ENCODE measurements at places on chromosomes 13 and 19. TPM values are rescaled to one million over a fixed set of nuclear protein-coding genes. Genes with fewer than 3 reads are reported as not detected.

MBOAT7 gene
- total RNA-seq: 175 TPM

TECR gene
- 109 TPM for total RNA-seq

SGCG gene
- not detected for total RNA-seq

LILRB5 gene
- total RNA-seq: not detected

SIAH3 gene
- total RNA-seq: not detected

FSD1 gene
- total RNA-seq: 26.0 TPM

SPIB gene
- total RNA-seq: not detected

SERPINE3 gene
- not detected for total RNA-seq

ZNF90 gene
- 0.39 TPM for total RNA-seq

ZNF223 gene
- total RNA-seq: 3.4 TPM

ELSPBP1 gene
- total RNA-seq: not detected

MCF2L gene
- 0.58 TPM for total RNA-seq

SPART gene
- total RNA-seq: 74.1 TPM

PRTN3 gene
- not detected for total RNA-seq

LILRA6 gene
- not detected for total RNA-seq

TMEM86B gene
- total RNA-seq: 5.4 TPM

GNG7 gene
- total RNA-seq: 0.84 TPM

LRCH1 gene
- 16.5 TPM for total RNA-seq

RNF225 gene
- 0.58 TPM for total RNA-seq

DHPS gene
- total RNA-seq: 77.4 TPM

KIR2DL4 gene
- not detected for total RNA-seq

ALG11 gene
- total RNA-seq: 31.0 TPM

EDNRB gene
- total RNA-seq: 2.6 TPM

IFI30 gene
- total RNA-seq: 0.74 TPM

GJA3 gene
- total RNA-seq: not detected

CYP4F8 gene
- not detected for total RNA-seq

CYP2F1 gene
- total RNA-seq: not detected

SOX1 gene
- total RNA-seq: not detected

CNN1 gene
- not detected for total RNA-seq

KLK1 gene
- not detected for total RNA-seq

BLOC1S3 gene
- 17.4 TPM for total RNA-seq

LRRC63 gene
- not detected for total RNA-seq

IGSF23 gene
- total RNA-seq: not detected

FFAR1 gene
- total RNA-seq: not detected

ANGPTL8 gene
- total RNA-seq: not detected

APOC4 gene
- total RNA-seq: not detected

PDX1 gene
- not detected for total RNA-seq

PLVAP gene
- 11.1 TPM for total RNA-seq

ZNF439 gene
- total RNA-seq: not detected

SBSN gene
- not detected for total RNA-seq
